ENCODE measurements at places on chromosomes 4 and X. TPM values are rescaled to one million over a fixed set of nuclear protein-coding genes. Genes with fewer than 3 reads are reported as not detected.

The CNKSR2 gene
- 3.7 TPM for total RNA-seq

The PACRGL gene
- total RNA-seq, result 9.8 TPM

The PNMA5 gene
- total RNA-seq, result 0.10 TPM

The OTUD6A gene
- not detected for total RNA-seq

The CC2D2A gene
- total RNA-seq, result not detected

The WDFY3 gene
- total RNA-seq, result 1.7 TPM

The SSX4B gene
- total RNA-seq, result not detected

The ART3 gene
- not detected for total RNA-seq

The ZAR1 gene
- total RNA-seq, result not detected

The MXRA5 gene
- not detected for total RNA-seq

The BTK gene
- total RNA-seq, result 0.58 TPM

The CLCN4 gene
- total RNA-seq, result not detected

The TRAPPC11 gene
- 29.7 TPM for total RNA-seq

The ARHGAP36 gene
- total RNA-seq, result not detected

The NAA11 gene
- total RNA-seq, result not detected

The HSD17B13 gene
- total RNA-seq, result not detected

The COL4A6 gene
- not detected for total RNA-seq

The RAB39B gene
- total RNA-seq, result 13.6 TPM

The CXCL1 gene
- total RNA-seq, result not detected

The RAI2 gene
- total RNA-seq, result 0.39 TPM

The ETDA gene
- total RNA-seq, result not detected

The FATE1 gene
- not detected for total RNA-seq

The UBA1 gene
- total RNA-seq, result 278 TPM

The ZNF630 gene
- total RNA-seq, result 2.4 TPM

The AMBN gene
- not detected for total RNA-seq

The VEGFD gene
- not detected for total RNA-seq

The BEND2 gene
- total RNA-seq, result not detected

The RPS6KA6 gene
- total RNA-seq, result 0.07 TPM

The RBMX2 gene
- 28.4 TPM for total RNA-seq

The UGT2B11 gene
- not detected for total RNA-seq

The PITX2 gene
- not detected for total RNA-seq

Data from activated CD4-positive, alpha-beta memory T cell treated with anti-CD3 and anti-CD28 coated beads for 36 hours (primary cell).